ENCODE measurements at places on chromosomes 1 and 21.

DNA sequence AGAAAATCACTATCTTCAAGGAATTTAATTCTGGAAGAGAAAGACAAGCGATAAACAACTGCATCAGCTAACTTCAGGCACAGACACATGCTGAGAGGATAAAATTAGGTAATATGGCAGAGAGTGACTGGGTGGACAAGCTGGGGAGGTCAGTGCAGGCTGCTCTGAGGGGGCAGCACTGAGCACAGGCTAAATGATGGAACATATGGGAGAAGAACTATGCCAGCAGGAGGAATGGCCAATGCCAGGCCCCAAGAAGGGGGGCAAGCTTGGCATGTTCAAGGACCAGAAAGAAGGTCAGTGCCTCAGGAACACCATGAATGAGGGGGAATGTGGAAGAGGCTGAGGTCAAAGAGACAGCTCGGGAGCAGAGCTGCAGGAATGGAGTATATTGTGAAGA is 190.7 kb upstream of the MAP1LC3C start:
- DNase-seq = no peak

- peak; percentile 16 for DNase-seq
These were observed 14.0 kb upstream of the GBP5 start for GRCh38 chr1:89286549-89287180.

DNA sequence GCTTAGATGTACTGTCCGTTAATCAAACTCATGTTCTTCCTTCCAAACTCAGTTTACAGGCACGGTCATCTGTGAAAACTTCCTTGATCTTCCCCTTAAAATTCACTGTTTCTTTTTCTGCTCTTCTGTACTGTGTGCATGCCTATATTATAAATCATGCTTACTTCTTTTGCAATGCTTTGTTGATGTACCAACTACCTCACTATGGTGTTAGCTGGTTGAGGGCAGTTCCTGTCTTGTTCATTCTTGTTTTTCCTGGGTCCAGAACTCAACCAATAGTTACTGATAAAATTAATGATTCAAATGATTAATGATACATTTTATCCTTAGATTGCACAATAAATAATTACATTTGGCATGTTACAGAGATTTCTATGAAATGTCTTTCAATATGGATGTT is 163.8 kb downstream of the CHRM3 start:
- DNase-seq = no peak

DNA sequence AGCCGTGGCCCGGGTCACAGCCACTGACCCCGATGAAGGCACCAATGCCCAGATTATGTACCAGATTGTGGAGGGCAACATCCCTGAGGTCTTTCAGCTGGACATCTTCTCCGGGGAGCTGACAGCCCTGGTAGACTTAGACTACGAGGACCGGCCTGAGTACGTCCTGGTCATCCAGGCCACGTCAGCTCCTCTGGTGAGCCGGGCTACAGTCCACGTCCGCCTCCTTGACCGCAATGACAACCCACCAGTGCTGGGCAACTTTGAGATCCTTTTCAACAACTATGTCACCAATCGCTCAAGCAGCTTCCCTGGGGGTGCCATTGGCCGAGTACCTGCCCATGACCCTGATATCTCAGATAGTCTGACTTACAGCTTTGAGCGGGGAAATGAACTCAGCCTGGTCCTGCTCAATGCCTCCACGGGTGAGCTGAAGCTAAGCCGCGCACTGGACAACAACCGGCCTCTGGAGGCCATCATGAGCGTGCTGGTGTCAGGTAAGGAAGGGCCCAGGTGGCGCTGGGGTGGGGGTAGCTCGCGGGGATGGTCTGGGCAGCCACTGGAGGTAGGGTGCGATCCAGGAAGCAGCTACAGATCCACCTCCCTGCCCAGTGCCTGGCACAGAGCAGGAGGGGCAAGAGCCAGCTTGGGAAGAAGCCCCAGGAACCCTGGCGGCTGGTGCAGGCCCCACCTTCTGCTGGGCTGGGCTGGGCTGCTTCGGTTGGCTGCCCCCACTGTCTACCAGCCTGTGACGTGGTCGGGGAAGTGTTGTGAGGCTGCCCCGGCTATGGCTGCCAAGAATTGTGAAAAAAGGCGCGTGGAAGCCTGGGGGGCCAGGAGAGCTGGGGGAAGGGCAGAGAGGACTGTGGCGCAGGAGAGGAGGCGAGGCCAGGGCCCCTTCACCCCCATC is 3.8 kb downstream of the CELSR2 start:
- DNase-seq = no peak

GRCh38 chr1:218755128-218755527 is 410.0 kb downstream of the TGFB2 start:
- no peak for DNase-seq
